ENCODE measurements at places on chromosomes 2 and 18.

GRCh38 chr2:102052365-102052764 is 60.6 kb downstream of the IL1R2 start:
- DNase-seq, result no peak

- DNase-seq, result no peak
Measured at GRCh38 chr2:230693411-230693810, 19.2 kb upstream of the CAB39 start.

DNA sequence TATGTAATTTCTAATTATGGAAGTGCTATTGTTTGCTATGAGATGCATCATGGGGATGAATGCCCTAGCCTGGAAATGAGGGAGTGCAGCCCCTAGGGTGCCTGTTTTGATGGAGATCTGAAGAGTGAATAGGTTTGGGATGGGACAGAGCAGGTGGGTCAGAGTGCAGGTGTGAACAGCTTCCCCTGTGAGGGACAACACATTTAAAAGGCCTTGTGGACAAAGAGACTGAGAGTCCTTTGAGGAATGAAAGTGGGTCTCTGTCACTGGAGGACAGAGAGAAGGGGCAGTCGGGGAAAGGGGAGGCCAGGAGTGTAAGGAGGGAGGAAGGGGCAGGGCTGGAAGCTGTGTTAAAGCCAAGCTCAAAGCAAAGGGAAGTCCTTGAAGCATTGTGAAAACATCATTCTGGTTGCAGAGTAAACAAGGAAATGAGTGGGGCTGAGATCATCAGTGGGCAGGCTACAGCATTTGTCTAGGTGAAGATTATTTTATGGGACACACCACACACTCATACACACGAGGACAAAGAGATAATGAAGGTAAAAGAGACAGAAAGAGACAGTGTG is 877.6 kb downstream of the SLC4A3 start:
- DNase-seq, result no peak

GRCh38 chr18:28718696-28719095 is 541.8 kb upstream of the CDH2 start:
- DNase-seq, result no peak

DNA sequence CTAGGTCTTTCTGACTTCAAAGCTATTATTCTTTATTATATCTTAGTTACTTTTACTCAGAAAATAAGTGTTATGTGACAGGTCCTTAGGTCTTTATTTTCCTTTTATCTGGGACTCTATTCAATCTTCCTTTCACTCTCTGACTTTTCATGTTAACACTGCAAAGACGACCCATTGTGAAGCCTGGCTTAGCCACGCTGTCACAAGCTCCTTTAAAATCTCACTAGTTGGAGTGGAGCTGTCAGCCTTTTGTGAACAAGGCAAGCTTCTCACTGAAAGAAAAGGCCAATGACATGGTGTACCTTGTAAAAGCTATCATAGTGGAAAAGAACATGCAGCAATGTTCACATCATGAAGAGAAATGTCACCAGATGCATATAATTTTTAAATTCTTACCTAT is 1130.7 kb upstream of the FAM98A start:
- DNase-seq, result peak; percentile 80

- no peak for DNase-seq
Measured at GRCh38 chr2:29317077-29317517, 201.9 kb downstream of the CLIP4 start.

- no peak for DNase-seq
Measured at GRCh38 chr18:54215069-54215468, 9.4 kb downstream of the MBD2 start.

DNA sequence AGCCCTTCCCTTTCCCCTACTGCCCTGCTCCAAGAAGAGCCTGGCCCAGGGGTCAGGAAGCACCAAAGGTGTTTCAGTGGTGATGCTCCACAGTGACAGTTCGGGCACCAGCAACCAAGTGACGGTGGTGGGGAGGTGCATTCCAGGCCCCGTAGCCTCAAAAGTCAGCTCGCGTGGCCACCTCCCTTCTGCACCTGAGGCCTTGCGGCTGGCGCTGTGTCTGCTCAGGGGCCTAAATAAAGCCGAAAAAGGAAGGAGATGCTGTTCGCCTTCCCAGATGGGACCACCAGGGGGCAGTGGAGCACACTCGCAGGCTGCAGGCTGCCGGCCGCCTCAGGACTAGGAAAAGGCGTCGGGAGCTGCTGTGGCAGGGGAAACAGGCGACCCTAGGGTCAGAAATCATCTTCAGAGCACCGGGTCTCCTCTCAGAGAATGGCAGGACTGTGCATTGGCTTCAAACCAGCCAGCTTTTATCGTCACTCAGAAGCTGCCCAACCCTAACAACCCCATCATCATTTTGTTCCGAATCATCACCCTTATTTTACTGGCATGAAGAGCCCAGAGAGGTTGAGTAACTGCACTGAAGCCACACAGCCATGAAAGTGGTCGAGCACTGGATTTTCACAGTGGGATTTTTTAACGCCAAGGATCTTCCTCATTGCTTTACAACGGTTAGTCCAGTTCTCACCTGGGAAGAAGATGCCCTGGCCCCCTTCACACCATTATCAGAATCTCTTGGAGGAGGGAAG is 213.0 kb upstream of the CELF4 start:
- peak; percentile 88 for DNase-seq

DNA sequence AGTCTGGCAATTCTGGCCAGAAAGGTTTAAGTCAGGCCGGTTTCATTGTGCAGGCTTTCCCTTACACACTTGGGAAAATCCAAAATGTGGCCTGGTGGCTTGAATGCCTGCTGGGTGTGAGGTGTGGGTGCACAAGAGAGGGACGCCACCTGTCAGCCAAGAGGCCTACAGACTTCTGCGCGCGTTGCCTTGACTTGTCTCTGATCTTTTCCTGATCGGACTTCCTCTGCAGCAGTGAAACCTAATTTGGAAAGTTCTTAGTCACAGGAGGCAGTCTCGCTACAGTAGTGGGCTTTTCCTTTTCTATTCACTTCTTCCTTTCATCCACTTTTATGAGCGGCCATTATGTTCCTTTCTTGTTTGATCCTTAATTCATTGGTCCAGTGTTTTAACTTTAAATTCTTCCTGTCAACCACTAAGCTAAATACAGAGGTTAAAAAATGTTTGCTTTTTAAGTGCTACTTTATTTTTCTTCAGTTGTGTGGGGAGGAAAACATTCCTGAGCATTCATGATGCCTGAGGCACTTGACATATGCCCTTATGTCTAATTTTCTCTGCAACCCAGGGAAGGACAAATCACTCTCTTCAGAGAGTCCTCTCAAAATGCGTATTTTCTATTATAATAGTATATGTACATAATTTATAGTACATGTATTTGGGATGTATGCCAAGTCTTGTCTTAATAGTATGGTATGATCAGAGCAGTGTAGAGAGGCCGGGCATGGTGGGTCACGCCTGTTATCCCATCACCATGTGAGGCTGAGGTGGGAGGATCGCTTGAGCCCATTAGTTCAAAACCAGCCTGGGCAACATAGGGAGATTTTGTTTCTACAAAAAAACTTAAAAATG is 128.9 kb downstream of the WDSUB1 start:
- no peak for DNase-seq

GRCh38 chr2:21821672-21822227 is 698.0 kb downstream of the TDRD15 start:
- no peak for DNase-seq

- no peak for DNase-seq
Measured at GRCh38 chr18:75418293-75419005, 9.1 kb downstream of the SMIM21 start.

DNA sequence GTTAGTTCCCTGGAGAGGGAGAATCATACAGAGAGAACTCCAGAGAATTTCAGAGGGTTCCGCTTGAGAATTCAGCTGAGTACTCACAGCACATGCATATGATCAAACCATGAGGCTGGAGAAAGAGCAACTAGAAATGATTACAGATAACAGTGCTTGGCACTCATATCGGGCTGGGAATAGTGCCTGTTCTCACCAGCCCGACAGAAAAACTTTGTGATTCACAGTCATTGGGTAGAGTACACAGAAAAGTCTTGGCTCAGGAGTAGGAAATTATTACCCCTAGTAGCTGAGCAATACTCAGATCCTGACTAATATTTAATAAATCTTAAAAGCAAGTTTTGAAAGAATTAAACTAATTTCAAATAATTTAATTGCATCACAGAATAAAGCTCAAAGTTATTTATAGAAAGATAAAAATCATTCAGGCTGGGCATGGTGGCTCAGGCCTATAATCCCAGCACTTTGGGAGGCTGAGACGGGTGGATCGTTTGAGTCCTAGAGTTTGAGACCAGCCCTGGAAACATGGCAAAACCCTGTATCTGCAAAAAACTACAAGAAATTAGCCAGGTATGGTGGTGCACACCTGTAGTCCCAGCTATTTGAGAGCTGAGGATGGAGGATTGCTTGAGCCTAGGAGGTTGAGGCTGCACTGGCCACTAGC is 6.8 kb downstream of the WDPCP start:
- DNase-seq, result no peak

DNA sequence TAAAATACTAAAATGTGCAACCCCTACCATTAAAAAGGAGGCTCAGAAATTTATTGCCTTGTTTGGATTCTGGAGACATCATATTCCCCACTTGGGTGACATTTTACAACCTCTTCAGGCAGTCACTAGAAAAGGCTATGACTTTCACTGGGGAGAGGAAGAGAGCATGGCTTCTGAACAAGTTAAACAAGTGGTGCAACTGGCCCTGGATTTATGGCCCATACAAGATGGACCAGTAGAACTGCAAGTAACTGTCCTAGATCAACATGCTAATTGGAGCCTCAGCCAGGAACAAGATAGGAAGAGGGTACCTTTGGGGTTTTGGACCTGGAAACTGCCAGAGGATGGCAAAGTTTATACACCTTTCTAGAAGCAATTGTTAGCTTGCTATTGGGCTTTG is 4.0 kb upstream of the DSG2 start:
- no peak for DNase-seq

DNA sequence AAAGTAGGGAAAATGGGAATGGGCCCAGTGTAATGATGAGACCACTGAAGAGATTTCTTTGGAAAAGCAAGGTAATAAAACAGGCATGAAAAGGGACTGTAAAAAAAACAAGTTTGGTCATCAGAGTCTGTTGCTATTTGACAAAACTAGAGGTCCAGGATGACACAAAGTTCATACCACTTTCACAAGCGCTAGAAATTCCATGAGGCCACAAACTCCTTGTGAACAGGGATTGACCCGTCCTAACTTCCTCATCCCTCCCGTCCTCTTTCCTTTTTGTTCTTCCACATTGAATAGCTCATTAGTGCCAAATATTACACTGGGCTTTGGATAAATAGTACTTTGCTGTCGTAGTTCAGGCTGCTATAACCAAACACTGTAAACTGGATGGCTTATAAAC is 188.8 kb upstream of the EPC2 start:
- DNase-seq, result no peak

- DNase-seq, result no peak
Measured at GRCh38 chr2:28767337-28767736, 15.7 kb downstream of the PPP1CB start.

- no peak for DNase-seq
Measured at GRCh38 chr2:8925411-8925810, 78.1 kb downstream of the MBOAT2 start.

- DNase-seq, result no peak
Measured at GRCh38 chr2:123696799-123697410, 328.2 kb upstream of the CNTNAP5 start.

DNA sequence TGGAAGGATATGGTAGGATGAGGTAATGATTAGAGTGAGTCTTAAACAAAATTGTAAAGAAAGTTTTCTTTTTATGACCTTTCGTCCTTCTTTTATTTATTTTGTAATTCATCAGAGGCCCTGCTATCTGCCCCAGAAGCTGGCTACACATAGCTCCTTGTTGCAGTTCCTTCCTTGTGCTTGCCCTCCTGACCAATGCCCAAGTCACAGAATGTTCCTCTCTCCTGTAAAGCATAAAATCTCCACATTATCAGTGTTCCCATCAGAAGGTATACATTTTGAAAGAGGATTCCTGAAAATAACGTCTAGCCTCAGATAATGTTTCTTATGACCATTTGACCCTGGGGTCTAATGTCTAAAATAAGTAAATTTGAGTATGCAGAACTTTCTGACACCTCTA is 78.3 kb downstream of the RND3 start:
- DNase-seq, result no peak

DNA sequence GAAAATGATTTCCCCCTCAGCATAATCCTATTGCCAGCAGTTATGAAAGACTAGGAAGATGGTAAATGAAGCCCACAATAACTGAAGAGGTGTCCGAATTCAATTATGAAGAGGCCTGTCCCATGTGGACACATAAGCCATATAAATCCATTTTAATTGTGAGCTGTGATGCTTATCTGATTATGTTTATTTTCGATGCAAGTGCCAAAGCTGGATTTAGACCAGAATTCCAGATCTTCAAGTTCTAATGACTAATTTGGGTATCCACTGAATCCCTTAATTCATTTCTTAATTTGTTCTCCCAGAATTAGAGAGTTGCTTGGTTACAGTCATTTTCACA is 24.5 kb downstream of the SPATS2L start:
- DNase-seq, result no peak

GRCh38 chr2:206728277-206729199 is 10.3 kb upstream of the DYTN start:
- no peak for DNase-seq

GRCh38 chr2:109648041-109648527 is 33.9 kb downstream of the SOWAHC start:
- no peak for DNase-seq

GRCh38 chr2:144085016-144085415 is 434.9 kb downstream of the ZEB2 start:
- DNase-seq, result no peak

- peak; percentile 67 for DNase-seq
Measured at GRCh38 chr2:26299471-26300101, 46.4 kb upstream of the SELENOI start.

GRCh38 chr2:240229603-240230235 is 89.3 kb upstream of the OTOS start:
- DNase-seq, result no peak

DNA sequence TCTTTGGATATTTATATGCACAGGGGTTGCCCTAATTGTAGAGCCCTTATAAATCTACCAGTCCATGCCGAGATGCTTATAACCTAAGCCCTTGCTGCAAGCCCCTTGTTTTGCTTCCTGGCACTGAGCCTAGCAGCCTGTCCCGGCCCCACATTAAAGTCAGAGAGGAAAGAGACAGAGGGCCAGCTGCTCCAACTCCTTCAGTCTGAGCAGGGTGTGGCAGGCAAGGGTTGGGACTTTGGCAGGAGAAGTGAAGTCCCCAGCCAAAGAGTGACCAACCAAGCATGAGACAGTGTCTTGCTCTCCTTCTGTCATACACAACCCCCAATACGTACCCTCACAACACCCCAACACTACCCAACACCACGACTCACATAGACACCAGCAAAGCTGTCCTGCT is 54.7 kb upstream of the FZD7 start:
- DNase-seq, result no peak

DNA sequence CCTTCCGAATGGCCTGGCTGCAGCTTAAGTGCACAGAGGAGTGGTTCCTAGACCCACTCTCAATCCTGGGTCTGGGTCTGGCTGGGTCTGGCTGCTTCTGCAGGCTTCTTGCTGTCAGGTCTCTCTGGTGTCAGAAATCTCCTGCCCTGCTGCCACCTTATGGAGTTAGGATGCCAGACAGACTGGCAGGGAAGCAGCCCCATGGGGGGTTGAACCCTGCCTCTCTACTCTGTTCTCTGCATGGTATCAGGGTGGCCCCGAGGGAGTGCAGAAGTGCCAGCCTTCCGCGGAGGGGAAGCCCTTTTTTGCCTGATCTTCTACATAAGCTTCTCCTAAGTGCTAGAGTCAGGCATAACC is 89.4 kb downstream of the ZCCHC2 start:
- DNase-seq, result no peak
